Umbilical cord (tissue), 2 donors: ENCODE measurements at places on chromosomes 16 and 17. TPM values are rescaled to one million over a fixed set of nuclear protein-coding genes. Genes with fewer than 3 reads are reported as not detected.

The ABCA6 gene
- 17.1 TPM for total RNA-seq

The PRDM7 gene
- total RNA-seq = 2.2 TPM

The CIITA gene
- total RNA-seq = 11.1 TPM

The NTN3 gene
- 5.3 TPM for total RNA-seq

The CRISPLD2 gene
- total RNA-seq = 1,006 TPM

The MYL4 gene
- 48.9 TPM for total RNA-seq

The CD300LG gene
- not detected for total RNA-seq

The UTS2R gene
- total RNA-seq = 0.48 TPM

The ELP5 gene
- 13.7 TPM for total RNA-seq

DNA sequence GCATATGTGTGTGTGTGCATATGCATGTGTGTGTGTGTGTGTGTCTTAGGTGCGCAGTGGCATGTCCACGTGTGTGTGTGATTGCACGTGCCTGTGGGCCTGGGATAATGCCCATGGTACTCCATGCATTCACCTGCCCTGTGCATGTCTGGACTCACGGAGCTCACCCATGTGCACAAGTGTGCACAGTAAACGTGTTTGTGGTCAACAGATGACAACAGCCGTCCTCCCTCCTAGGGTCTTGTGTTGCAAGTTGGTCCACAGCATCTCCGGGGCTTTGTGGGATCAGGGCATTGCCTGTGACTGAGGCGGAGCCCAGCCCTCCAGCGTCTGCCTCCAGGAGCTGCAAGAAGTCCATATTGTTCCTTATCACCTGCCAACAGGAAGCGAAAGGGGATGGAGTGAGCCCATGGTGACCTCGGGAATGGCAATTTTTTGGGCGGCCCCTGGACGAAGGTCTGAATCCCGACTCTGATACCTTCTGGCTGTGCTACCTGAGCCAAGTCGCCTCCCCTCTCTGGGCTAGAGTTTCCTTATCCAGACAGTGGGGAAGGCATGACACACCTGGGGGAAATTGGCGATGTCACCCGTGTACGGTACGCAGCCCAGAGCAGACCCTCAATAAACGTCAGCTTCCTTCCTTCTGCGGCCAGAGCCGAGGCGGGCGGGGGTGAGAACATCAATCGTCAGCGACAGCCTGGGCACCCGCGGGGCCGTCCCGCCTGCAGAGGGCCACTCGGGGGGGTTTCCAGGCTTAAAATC is 47.6 kb downstream of the IL21R start:
- DNase-seq = no peak

DNA sequence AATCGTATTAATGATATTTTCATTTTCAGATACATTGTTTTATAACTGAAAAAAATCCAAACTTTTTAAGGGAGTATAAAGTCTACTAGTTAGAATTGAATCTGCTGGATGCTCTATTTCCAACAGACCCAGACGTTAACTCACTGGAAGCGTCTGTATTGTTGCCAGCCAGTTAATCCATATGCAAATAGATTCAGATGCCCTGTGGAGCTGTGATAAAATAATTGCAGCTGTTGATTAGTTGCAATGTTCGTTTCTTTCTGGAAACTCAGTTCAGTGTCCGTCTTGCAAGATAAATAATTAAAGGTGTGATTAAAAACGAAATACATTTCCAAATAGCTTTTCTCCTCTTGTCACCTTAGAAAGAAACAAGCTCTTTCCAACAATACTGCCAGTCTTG is 5.1 kb upstream of the GNA13 start:
- no peak for DNase-seq

DNA sequence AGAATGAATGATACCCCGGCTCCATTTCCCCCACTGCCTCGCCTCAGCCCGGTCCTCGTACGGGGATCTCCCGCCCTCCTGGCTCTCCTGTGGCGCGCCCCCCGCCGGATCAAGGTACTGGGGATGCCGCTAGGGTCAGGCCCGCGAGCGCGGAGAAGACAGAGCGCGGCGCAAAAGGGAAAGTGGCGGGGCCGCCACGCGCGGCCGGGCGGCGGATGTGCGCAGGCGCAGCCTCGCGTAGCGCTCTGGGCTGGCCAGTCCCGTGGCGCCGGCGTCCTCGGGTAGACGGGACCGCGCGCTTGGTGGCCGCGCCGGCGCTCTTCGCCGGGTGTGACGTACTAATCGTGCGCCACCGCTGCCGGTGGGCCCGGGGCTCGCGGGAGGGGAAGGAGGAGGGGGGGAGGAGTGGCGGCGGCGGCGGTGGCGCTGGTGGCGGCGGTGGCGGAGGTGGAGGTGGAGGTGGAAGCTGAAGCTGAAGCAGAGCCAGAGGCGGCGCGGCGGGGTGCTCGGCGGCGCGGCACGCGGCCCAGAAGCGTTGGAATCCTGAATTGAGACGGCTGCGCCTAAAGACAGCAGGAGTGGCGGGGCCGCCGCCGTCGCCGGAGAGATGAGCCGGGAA is at the start of gene SENP3:
Gene SENP3 (plus strand): TSS at position 331 of the 619 bp plus-strand sequence. CDS start 1,158 bp downstream, outside the sequence.
- peak; percentile 93 for DNase-seq

DNA sequence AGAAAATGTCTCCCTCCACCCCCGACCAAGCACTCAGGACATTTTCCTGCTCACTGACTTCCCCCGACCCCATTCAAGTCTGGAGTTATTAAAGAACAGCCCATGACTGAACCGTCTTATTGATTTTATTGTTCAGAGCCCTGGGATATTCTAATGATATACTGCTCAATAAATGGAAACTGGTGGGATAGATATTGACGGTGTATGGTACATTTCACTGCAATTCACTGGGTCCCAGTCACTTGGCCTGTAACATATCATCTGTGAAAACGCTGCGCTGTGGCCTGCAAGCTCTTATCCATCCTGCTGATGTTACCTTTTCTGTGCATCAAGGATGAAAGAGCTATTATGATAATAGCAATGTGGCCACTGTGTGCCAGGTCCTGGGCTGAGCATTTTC is 258.2 kb downstream of the XYLT1 start:
- no peak for DNase-seq

GRCh38 chr17:15403276-15403939 is 62.0 kb upstream of the TEKT3 start:
- DNase-seq = peak; percentile 44

DNA sequence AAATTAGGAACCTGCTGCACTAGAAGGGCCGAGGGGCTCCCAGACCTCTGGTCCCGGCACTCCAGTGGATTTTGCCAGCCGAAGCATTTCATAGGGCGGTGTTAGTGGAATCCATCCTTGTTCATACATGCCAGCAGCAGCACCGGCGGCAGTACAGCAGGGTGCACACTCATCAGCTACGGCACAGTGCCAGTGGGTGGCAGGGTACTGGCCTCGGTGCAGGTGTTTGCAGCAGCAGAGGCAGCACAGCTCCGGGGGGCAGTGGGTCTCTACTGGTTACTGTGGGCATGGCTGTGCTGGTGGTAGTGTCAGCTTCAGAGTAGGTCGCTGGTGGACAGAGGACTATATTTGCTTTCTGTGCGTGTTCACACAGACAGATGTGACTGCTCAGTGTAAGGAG is 985.7 kb downstream of the CDH8 start:
- DNase-seq = no peak

GRCh38 chr16:78478267-78478861 is 378.9 kb downstream of the WWOX start:
- DNase-seq = no peak

DNA sequence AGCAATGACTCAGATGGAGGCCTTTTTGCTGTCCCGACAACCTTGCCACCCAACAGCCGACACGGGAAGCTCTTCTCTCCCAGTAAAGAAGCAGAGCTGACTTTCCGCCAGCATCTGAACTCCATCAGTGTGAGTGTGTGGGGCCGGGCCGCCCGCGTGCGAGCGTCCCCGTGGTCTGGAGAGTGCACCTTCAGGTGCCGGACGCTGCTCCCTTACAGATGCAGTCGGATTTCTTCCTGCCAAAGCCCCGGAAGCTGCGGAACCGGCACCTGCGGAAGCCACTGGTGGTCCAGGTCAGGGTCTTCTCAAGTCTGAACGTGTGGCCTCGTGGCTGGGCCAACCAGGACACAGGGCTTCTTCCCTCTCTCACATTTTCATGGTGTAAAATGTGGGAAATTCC is 15.5 kb upstream of the JPT2 start:
- no peak for DNase-seq

DNA sequence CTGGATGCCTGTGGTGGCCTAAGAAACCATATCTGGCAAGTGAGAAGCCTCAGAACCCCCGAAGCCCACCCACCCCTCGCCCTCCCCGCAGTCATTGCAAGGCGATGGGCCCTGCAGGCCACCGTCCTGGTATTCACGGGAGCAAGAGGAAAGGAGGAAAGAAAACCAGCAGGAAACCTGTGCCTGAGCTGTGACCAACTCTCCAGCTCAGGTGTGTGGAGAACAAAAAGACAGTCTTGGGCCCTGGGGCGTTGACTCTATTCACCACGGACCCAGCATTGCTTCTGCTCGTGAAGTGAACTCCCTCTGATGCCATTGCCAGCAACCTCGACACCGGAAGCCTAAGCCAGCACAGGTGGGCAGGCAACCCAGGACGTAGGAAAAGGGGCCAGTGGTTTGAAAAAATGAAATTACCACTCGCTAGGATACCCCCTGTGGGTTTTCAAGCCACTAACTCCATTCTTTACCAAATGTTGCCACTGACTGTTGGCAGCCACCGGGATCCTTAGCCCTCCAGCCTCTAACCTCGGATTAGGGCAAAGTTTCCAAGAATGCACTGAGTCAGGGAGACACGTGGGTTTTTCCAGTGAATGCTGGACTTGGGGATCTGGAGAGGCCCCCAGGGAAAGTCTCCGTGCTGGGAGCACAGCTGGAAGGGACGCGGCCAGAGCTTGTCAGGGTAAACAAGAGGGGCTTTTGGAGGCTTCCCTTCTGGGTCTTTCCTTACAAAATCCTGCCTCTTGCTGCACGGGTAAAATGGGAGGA is 25.1 kb downstream of the FA2H start:
- peak; percentile 63 for DNase-seq

DNA sequence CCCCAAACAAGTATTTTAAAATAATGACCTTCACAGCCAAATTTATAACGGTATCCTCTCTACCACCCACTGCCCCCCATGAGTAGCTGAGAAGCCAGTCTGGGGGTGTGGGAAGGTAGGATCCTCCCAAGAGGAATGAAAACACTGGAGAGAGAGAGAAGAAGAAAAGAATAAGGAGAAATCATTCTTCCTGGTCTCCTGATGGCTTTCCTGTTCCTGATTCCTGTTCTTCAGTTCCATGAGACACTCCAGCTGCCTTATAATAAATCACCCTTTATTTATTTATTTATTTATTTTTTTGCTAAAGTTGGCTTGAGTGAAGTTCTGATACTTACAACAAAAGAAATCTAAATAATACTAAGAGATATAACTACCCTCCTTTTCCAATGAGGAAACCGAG is 56.4 kb upstream of the FAM20A start:
- DNase-seq = no peak

GRCh38 chr17:59365383-59365981 is 34.0 kb downstream of the YPEL2 start:
- DNase-seq = peak; percentile 39

GRCh38 chr16:9521749-9522370 is 430.4 kb downstream of the HAPSTR1 start:
- no peak for DNase-seq

DNA sequence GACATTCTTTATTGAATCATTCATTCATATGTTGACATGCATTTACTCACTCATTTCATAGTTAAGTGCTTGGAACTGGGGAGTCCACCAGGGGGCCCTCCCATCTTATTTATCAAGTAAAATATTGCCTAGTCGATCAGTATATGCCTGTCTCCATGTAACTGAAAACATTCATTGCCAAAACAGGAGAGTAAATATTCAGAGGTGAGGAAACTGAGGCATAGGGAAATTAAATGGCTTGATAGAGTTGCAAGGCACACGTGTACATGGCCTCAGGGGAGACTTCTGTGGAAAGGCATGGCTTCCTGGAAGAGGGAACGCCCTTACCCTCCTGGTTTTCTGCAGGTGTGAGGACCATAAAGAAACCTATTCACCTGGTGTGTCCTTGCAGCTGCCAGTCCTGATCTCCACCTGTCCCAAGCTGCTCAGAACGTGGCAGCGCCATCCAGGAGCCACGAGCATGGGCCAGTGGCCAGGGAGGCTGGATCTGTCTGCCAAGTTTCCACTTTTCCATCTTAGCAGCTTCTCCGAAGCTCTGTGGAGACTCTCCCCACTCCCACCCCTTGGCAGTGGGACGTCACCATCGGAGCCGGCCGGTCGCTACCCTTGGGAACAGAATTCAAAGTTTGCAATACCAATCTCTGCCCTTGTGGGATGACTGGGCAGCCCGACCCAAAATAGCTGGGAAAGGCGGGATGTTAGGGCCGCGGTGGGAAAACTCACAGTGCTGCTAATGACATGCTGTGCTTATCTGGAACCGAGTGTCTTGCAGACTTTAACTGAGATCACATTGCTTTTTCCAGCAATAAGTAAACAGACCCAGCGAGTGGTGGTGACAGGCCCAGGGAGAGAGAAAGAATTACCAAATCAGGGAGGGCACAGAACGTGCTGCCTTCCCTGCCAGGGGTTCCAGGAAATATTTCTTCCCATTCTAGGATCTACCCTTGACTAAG is 4.1 kb upstream of the C1QTNF1 start:
- DNase-seq = peak; percentile 71

DNA sequence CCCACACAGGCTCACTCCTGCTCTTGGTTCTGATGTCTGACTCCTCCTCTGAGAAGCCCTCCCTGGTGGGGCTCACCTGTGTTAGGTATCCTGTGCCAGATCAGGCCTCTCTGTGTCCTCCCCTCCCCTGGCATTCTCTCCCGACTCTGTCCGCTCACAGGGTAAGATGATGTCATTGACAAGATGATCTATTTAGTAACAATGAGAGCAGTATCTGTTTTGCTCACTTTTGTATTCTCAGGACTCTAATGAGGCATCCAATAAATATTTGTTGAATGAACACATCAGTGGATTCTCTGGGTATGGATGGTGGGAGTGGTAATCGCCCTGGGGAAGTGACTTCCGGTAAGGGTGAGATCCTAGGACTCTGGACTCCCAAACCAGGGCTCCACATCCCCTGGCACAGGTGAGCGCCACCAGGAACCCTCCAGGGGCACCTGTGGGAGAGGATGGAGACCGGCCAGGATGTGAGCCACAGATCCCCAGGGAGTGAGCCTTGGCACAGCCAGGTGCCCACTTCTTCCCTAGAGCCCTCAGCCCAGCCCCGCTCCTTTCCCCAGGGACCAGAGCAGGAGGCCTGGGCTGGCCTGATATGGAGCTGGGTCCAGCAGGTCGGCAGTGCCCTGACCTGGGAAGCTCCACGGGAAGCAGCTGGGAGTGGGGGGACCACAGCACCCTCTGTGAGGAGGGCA is 5.4 kb upstream of the HAP1 start:
- no peak for DNase-seq

DNA sequence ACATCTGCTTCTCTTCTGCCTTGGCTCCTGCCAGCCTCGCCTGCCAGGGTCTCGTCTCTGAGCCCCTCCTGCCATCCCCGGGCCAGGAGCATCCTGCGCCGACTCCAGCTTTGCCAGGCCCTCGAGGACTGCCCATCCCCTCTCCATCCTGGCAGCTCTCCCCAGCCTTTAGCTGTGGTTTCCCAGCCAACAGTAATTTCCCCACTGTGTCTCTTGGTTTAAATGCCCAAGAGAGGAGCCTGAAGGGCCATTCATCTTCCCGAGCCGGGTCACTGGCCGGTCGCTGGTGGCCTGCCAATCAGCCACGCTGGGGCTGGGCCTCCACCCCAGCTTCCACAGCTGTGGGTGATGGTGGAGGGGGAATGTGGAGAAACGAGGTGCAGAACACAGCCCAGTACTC is 47.8 kb downstream of the MRC2 start:
- no peak for DNase-seq

GRCh38 chr16:8660841-8661301 is 13.5 kb upstream of the ABAT start:
- peak; percentile 50 for DNase-seq

- DNase-seq = no peak
Observed at GRCh38 chr17:82151106-82151957, 53.3 kb upstream of the FASN start.

- DNase-seq = peak; percentile 4
Observed at GRCh38 chr17:50322271-50322670, 23.7 kb upstream of the XYLT2 start.
